ENCODE measurements at places on chromosomes 5 and 9. TPM values are rescaled to one million over a fixed set of nuclear protein-coding genes. Genes with fewer than 3 reads are reported as not detected.

The FABP6 gene
- not detected for total RNA-seq

The CDKN2A gene
- total RNA-seq = 1.5 TPM

The TMEM171 gene
- total RNA-seq = not detected

The IFT74 gene
- total RNA-seq = 12.4 TPM

The MGAT1 gene
- total RNA-seq = 101 TPM

The LCN1 gene
- not detected for total RNA-seq
